COR-L47 (cell line): ENCODE measurements at places on chromosomes 2 and 18.
A peak's percentile ranks its signal among the peaks of the same experiment; 100 is the strongest.

GRCh38 chr2:152823905-152824304 lies 105.5 kb downstream of the ARL6IP6 start:
- DNase-seq = no peak

DNA sequence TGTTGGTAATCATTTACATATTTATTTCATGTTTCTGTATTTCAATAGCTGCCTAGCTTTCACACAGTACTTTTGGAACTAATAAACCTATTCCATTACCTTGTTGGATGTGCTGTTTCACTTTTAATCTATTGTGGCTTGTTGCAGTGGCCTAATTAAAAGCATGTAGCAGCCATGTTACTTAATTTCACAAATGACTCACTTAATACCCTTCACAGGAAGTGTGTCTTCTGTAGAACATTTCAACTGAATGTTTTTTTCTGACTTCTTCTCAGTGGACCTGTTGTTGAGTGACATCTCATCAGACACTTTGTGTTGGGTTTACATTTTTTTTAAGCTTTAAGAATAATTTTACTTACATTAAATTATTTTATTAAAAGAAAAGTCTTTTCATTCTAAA lies 260.5 kb upstream of the THUMPD2 start:
- DNase-seq = no peak

DNA sequence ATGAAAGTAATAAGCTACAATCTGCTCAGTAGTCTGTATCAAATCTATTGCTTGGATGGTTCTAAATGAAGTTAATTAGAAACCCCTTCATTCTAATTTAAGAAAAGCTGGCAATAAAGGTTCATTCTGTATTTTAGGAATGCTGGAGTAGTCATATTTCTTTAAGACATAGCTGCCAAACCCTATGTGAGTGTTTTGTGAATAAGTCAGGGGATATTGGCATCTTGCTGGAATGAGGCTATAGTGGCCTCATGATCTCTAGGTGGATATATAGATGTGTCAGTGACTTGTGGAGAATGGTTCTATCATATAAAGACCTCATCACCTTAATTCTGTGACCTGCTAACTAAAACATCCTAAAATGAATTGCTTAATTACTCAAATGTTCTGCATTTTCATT lies 196.3 kb downstream of the PDE1A start:
- DNase-seq = no peak

DNA sequence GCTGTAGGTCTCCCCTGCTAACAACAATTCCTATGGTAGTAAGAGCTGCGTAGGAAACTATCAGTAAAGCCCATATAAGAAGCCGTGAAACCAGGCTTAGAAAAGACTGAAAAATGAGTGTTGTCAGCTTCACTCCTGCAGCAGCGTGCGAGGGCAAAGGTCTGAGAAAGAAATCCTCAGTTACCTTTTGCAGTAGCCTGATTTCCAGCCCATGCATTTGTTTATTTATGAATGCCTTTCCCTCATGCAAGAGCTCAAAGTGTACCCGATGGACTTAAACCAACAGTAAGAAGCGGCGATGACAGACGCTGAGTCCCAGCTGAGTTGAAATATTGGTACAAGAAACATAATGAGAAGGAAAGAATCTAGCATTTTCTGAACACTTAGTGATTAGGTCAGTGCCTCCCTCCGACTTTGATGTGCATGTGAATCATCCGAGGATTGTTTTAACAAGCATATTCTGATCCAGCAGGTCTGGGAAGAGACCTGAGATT lies 15.0 kb upstream of the POLI start:
- DNase-seq = no peak

- DNase-seq = no peak
These were observed 31.5 kb downstream of the CMPK2 start for GRCh38 chr2:6834163-6834562.

DNA sequence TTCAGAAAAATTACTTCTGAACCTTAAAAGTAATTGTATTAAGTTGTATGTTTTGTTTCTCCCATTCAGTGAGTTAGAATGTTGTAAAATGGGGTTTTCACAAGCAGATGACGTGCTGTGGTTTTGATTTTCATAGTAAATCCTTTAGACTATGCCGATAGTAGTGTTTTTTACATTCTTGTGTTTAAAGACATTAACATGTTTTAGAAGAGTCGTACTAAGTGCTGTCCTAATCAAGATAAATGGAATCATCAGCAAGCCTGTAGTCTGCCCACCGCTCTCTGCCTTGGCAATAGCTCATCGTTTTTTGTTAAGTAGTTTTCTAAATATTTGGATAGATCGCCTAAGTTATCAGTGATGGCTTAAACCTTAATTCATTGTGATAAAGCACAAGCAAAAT lies 21.5 kb downstream of the PKP4 start:
- DNase-seq = no peak

GRCh38 chr18:25306671-25307070 lies 45.3 kb downstream of the ZNF521 start:
- no peak for DNase-seq

- no peak for DNase-seq
These were observed 83.4 kb upstream of the TXNDC2 start for GRCh38 chr18:9802175-9803062.

DNA sequence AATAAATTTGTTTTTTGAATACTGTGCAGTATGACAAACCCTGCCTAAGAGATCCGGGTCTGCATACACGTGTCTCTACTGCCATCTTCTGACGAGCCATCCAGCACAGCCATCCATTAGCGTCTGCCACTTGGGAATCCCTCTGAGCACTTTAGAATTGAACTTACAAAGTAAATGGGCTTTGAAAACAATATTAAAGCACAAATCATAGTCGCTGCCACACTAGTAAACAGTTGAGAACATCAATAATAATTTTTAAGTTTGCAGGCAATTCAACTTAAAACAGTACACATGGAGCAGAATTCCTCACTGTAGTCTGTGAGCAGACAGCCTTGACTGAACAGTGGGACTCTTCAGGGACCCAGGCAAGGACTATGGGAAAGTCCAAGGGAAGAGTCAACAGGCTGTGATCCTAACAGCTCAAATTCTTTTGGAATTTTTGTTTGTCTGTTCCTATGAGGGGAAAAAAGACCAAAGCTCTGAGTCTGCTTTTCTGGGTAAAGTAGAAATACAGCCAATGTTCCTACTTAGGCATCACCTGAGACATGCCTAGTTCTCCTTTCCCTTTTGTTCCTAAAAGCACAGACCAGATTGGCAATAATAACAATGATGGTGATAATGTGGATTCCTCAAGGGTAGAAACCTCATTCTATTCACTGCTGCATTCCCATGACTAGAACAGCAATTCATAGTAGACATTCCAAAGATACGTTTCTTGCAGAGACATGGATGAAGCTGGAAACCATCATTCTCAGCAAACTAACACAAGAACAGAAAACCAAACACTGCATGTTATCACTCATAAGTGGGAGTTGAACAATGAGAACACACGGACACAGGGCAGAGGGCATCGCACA lies 92.9 kb downstream of the MREG start:
- DNase-seq = peak; percentile 48

DNA sequence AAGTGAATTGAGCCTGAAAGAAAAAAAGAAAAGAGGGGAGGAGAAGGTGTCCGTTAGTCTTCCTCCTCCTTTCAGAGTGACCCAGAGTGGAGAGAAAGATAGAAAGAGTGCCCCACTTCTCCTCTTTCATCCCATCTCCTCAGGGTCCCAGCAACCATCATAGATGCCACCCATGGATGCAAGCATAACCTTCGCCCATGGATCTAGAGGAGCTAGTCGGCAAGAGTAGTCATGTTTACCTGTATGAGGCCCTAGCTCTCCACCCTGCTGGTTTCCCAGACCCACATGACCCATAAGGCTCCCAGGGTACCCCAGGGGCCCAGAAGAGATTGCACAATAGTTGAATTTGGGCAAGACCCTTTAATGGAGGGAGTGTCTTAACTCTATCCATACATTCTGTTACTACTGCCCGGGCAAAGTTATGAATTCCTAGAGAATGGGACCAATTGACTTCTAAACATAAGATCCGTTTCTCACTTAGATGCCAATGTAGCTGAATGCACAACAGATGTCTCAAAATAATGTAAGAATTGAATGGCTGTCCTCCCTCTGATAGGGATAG lies 56.1 kb upstream of the CDCA7 start:
- DNase-seq = no peak

- DNase-seq = no peak
These were observed 278.4 kb upstream of the DDX18 start for GRCh38 chr2:117536139-117536538.

DNA sequence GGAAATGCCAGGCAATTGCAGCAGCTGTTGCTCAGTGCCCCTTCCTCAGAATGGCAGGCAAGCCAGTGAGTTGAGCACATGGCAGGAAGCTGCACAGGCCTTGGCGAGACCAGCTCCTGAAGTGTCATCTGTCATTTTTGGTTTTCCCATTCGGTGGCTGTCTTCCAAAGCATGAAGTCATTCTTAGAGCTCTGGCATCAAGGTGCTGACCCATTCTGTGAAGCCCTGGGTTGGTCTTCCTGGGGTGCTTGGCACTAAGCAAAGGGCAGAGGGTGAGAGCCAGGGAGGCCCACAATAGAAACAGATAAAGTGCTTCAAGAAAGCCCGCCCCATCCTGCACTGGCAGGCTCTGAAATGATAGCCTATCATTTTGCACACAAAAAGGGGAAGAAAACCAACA lies 150.5 kb downstream of the VAPA start:
- DNase-seq = no peak

DNA sequence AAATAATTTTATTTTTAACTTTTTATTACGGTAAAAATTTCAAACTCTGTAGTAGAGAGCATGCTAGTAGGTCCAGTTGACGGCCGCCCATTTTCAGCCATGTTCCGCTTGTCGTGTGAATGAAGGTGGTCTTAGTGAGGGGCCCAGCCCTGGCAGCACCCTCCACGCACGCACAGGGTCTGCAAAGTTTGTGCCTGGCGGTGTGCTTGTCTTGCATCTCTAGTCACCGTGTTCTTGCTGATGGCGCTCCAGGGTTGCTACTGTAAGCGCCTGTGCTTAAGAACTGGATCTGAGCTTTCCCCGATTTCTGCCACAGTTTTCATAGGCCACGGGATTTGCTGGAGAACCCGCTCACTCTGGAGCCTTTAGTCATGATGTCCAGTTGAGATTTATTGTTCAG lies 28.9 kb downstream of the LDLRAD4 start:
- no peak for DNase-seq

DNA sequence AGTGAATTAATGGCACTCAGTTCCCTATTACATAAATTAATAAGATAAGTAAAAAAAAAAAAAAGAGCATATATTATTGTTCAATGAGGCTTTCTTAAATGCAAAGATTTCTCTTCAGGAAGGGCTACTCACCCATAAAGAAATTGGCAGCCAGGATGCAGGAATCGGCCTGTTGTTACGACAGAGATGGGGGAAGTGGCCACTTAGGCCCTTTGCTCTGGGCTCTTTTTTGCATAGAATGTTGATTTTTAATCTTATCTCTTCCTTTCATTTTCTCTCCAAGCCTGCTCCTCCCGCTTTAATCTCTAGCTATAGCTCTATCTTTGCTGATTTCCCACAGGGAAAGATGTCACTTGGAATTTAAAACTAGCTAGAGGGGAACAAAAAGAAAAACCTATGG lies 391.8 kb upstream of the CRIM1 start:
- no peak for DNase-seq

GRCh38 chr2:56666777-56667176 lies 483.0 kb downstream of the CCDC85A start:
- no peak for DNase-seq

DNA sequence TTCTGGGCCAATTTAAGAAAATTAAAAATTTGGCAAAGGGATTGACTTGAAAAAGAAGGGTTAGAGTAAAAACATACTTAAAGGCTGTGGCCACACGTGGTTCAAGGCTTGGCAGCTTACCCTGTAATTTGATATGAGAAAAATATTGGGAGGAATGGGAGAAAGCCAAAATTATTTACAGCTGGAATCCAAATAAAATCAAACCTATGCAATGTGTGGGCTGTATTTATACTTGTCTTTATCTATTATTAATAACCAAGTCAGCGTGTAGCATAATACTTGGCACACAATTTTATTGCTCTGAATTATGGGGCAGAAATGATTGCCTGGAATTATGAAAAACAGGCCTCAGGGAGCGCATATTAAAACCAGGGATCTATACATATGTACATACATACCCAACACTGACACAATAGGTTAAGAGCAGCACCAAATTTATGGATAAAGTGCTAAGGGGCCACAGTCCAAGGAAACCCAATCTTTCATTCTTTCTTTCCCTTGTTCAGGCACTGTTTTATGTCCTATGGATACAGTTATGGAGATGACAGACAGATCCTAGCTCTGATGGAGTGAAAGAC lies 35.6 kb downstream of the FAM124B start:
- DNase-seq = no peak

DNA sequence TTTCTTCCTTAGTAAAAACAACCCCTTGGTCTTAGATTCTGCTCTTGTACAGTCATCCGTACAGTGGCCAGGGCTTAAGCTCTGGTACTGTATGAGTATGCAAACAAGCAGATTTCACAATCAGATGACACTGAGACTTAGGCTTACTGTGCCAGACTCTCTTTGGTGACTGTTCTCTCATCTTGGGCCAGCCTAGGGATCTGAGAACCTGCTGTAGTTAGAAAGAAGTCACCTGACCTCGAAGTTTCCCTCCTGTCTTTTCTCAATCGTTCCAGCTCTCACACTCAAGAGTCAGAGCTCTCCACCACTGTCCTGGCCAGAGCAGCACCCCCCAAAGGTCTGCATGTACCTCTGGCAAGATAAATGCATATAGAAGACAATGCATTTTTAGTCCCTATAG lies 63.2 kb downstream of the ZEB2 start:
- DNase-seq = no peak

- no peak for DNase-seq
These were observed 8.9 kb upstream of the OSR1 start for GRCh38 chr2:19367326-19367725.

DNA sequence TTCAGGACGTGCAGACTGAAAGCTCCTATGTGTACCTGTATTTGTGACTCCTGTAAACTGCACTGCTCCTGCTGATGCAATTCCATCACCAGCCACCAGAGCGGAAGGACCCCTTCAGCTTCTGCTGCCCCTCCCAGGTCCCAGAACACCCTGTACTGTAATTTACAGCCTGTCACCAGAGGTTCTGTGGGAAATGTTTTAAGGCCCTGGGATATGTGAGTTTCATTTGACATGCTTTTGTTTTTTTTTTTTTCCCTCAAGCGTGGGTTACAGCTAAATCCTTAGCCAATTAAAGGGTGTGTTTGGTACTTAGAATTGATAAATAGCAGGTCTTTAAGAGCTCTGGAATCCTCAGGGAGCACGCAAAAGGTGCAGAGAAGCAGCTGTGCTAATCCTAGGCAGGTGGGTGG lies 79.4 kb downstream of the KCTD1 start:
- DNase-seq = peak; percentile 65

DNA sequence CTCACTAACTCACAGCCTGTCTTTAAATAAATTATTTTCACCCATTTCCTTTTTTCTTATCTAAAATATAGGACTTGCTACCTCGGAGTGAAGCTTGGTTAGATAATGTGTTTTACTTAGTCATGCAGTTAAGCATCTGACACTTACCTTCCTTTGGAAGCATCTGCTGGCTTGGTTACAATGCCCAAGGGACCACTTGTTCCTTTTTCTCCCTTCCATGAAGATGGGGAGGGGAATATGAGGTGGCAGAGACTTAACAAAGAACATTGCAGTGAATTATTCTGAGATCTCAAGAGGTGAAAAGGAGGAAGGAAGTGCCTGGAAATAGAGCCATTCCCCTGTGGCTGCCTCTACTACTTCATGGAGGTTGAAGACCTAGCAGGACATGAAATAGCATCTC lies 145.4 kb upstream of the FOSL2 start:
- DNase-seq = no peak

GRCh38 chr18:45416168-45416567 lies 199.1 kb upstream of the SLC14A2 start:
- peak; percentile 99 for DNase-seq
